ENCODE measurements at places on chromosomes 5 and 9.

DNA sequence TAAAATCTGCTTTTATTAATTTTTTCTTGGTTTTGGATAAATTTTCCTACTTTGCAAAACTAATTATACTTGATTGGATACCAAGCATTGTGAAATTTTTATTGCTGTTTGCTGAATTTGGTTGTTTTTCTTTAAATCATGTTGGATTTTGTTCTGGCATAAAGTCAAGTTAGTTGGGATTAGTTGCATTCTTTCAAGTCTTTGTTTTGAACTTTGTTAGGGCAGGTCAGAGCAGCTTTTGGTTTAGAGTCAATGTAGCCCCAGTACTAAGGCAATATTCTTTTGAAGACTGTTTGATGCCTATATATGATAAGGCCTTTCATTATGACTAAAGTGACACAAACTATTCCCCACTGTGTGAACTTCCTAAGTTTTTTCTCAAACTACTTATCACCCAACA lies 531.1 kb downstream of the RASEF start:
- no peak for DNase-seq

- no peak for DNase-seq
Observed at GRCh38 chr9:107471552-107471951, 18.0 kb downstream of the KLF4 start.

DNA sequence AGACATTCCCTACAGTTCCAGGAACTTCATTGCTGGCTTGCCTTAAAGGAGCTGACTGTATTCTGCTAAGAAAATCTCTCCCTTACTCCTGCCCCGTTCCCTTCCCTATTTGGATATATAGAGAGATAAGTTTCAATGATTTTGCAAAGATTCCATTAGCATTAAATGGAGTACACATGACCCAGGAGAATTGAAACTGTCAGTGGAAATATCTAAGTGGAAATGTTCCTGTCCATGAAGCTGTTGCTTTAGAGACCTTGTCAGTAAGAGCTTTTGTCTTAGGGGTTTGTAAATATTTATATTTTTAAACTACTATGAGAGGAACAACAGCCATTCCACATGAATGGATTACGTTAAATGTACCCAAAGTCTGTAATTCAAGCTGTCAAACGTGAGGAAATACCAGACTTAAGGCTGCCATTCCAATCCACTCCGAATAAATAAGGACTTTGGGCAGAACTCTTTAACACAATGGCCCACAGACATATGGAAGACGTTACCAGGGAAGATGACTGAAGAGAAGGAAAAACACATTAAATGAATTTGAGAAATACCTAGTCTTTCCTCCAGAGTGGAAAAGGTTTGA lies 387.1 kb upstream of the PAPPA start:
- DNase-seq: no peak

DNA sequence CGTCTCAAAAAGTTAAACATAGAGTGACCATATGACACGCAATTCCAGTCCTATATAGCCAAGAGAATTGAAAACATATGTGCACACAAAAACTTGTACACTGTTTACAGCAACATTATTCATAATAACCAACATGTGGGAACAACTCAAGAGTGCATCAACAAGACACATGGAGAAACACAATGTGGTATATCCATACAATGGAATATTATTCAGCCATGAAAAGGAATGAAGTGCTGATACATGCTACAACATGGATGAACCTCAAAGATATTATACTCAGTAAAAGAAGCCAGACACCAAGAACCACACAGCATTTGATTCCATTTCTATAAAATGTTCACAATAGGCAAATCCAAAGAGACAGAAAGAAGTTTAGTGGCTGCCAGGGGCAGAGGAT lies 317.0 kb downstream of the NSG2 start:
- no peak for DNase-seq

GRCh38 chr9:33014665-33015014 lies 10.4 kb upstream of the DNAJA1 start:
- no peak for DNase-seq

DNA sequence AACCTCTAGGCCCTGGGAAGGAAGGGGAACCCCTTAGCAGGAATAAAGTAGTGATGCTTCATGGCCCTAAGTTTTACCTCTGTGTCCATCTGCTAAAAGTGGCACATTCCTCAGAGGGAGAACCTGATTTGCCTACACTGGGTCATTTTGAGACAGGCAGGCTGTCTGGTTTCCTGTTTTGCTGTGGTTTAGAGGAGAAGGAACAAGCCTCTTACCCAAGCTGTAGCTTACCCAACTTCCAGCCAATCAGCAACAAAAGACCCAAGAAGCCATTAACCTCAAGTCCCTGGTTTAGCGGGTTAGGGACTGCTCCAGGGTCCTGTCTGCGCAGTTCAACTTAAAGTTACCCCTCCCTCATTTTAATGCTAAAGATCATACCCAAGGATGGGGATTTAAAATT lies 411.0 kb downstream of the MAT2B start:
- DNase-seq: no peak

- no peak for DNase-seq
Observed at GRCh38 chr5:14447958-14448911, 133.4 kb upstream of the OTULINL start.

DNA sequence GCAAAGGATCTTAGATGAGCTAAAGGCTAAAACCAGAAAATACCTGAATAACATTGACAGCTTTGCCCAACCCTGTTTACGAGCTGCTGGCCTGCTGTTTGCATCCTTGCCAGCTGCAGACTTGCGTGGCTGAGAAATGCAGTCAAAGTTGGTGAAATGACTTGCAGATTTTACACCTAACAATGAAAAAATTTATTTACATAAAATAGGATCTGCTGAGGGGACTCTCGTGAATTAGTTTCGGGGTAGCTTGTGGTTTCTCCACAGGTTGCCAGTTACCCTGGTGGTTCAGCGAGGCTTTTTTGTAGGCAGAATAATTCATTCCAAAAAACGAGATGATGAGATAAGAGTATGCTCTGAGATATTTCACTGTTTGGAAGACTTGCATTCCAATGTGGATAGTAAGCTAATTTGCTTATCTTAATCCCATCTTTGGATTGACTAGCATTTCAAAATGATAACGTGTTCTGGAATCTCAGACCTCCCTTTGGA lies 65.7 kb upstream of the FANCC start:
- no peak for DNase-seq

GRCh38 chr5:75623846-75624245 lies 12.6 kb downstream of the ANKDD1B start:
- DNase-seq: no peak

GRCh38 chr5:140361901-140362300 lies 1.9 kb downstream of the SLC4A9 start:
- DNase-seq: no peak

DNA sequence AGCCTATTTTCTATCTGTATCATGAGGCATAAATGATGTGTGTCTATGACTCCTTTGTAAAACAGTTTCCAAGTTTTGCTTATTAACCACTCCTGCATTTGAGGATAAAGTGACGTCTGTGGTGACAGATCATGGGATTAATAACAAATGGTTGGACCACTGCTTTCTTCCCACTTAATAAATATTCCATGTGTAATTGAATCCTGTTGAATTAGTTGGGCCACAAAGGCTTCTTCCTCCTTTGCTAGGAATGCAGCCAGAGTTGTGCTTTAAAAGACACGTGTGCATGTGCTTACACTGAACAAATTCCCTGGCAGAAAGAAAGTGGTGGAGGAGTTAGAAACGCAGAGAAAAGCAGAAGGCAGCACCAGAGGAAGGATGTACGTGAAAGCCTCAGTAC lies 150.2 kb downstream of the ACTBL2 start:
- no peak for DNase-seq

DNA sequence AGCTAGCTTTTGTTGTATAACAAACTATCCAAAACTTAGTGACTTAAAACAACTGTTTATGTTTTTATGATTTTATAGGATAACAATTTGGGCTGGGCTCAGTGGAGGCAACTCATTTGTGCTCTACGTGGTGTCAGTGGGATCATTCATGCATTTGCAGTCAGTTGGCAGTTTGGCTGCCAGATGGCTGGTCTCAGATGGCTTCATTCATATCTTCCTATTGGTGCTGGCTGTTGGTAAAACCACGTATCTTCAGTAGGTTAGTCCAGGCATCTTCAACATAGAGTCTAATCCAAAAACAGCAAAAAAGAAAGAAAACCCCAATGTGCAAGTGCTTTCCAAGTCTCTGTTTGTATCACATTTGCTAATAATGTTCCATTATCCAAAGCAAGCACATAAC lies 51.7 kb upstream of the RIC1 start:
- DNase-seq: no peak

DNA sequence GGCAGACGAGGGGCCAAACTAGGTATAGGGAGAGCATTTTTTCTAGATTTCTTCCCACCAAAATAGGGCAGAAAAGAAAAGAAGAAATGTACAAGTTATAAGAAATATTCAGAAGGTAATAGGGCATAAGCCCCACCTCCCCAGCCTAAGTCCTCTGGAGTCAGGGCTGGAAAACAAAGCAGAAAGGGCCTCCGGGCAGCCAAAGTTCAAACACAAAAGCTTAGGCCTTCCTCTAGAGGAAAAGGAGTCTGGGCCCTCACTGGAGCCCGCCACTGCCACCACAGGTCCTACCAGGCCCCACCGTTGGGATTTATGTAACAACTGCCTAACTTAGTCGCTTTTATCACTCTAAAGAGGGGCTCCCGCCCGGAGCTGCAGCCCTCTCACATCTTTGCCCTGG lies 27.6 kb downstream of the TBC1D2 start:
- DNase-seq: no peak

DNA sequence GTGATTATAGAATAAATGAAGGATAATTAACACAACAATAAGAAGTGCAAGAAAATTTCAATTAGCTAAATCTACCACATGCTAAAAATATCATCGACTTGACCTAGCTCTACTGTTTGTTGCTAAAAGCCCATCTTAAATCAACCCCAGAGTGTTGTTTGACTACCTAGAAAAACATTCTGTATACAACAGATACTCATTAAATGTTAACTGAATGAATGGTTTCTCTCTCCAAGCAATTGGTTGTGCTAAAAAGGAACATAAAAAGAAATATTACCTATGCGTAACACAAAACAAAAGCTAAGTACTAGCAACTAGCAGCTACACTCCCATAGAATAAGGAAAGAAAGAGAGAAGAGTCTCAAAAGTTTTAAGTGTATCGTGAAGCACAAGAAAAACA lies 5.5 kb upstream of the PLPP6 start:
- DNase-seq: no peak

DNA sequence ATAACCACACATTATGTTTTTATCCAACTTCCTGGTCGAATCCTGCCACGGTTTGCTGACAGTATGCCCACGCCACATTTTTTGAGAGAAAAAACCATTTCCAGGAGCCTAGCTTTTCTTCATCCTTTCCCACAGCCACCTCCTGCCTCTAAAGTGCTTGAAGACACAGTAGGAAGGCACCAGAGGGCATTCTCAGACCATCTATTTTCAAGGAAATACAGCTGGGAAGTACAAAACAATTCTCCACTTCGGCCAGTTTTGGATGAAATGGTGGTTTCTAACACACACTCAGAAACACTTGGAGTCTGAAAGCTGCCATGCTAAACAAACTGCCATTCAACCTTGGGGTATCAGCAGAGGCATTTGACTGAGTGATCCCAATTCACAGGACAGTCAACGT lies 86.3 kb upstream of the RPS23 start:
- no peak for DNase-seq

DNA sequence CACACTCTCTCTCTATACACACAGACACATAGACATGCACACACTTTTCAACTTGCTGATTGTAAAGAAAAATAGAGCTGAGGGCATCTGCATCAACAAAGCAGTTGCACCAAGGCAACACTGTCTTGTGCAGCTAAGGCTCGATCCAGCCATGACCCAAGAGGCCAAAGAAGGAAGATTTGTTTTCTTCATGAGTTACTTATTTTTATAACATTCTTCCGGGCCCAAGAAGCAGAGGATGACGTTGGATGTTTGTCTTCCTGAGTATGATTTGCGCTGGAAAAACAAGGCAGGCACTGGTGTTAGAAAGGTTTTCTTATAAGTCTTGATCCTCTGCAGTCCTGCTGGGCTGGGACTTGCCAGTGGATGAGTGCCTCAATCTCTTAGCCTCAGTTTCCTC lies 344.1 kb downstream of the ADAMTS6 start:
- DNase-seq: no peak

DNA sequence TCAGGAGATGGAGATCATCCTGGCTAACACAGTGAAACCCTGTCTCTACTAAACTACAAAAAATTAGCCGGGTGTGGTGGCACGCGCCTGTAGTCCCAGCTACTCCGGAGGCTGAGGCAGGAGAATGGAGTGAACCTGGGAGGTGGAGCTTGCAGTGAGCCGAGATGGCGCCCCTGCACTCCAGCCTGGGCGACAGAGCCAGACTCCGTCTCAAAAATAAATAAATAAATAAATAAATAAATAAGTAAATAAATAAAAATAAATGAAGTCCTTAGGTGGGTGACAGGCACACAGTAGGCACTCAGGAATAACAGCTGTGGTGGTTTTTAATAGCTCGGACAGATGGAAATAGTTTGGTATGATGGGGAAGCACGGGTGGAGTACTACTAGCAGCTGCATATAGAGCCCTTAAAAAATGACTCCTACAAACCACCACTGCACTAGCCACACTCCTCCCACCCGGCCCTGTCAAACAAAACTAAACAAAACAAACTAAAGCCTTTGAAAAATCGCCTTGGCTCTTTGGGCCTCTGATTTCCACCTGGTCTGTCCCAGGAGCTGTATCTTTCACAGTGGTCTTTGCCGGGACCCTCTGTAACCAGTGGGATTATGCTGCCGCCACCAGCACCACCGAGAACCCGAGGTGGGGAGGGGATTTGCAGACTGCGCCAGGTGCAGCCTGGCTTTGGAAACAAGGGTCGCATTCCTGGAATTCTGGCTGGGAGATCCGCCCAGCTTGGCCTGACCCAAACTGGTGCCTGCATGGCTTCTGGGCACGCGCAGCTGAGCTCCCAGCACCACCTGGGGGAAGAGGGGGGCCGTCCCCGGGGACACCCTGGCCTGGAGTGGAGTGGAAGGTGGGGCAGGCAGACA lies 5.1 kb upstream of the WDR5 start:
- no peak for DNase-seq

- no peak for DNase-seq
Observed at GRCh38 chr9:4082948-4083347, 216.9 kb downstream of the GLIS3 start.

DNA sequence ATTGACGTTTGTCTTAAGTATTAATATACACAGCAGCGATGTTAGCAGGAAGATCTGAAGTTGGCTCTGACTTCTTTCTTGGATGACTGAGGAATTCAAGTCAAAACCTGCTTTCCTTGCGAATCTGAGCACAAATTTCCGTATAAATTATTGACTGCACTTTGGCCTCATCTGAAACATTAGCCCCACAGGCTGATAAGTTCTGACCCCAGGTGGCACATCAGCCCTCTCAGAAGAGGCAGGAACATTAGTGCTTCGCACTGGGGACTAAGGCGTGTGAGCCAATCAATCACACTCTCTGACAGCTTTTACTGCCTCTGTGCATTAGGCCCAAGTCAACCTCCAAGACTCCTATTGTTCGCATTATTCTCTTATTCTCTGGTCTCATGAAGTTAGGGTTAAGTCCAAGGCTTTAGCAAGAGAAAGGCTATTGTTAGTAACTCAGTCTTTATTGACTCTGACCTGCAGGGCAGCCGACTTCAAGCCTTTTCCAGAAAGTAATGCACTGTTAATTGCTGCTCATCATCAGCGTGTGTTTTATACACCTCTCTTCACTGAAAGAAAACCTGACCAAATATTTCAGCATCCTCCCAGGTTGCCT lies 84.2 kb downstream of the ZNF608 start:
- DNase-seq: no peak
